ENCODE measurements at places on chromosomes 5 and 9. TPM values are rescaled to one million over a fixed set of nuclear protein-coding genes. Genes with fewer than 3 reads are reported as not detected.

The ZFP2 gene
- 2.6 TPM for total RNA-seq

- H3K4me1 ChIP-seq = peaks cover 4% of the 10 kb centered on the region
- no peak for DNase-seq
- no peak overlapping the region for H3K27ac ChIP-seq
Observed at GRCh38 chr5:150553402-150553801, 45.5 kb downstream of the NDST1 start.

GRCh38 chr9:15843316-15843715, 290.5 kb downstream of the CCDC171 start:
- no peaks in the 10 kb centered on the region for H3K36me3 ChIP-seq
- no peaks in the 10 kb centered on the region for H3K4me1 ChIP-seq
- no peaks in the 10 kb centered on the region for H3K27me3 ChIP-seq
- DNase-seq = no peak

The CCDC183 gene
- total RNA-seq = 5.7 TPM

The PCDHGA5 gene
- 9.4 TPM for total RNA-seq

The F2R gene
- total RNA-seq = 39.4 TPM
